ENCODE measurements at places on chromosomes 2 and 18.

GRCh38 chr2:86068136-86068588 is 37.5 kb downstream of the POLR1A start:
- no peak for DNase-seq

GRCh38 chr2:233449081-233449901 is 95.0 kb downstream of the DGKD start:
- DNase-seq: no peak

DNA sequence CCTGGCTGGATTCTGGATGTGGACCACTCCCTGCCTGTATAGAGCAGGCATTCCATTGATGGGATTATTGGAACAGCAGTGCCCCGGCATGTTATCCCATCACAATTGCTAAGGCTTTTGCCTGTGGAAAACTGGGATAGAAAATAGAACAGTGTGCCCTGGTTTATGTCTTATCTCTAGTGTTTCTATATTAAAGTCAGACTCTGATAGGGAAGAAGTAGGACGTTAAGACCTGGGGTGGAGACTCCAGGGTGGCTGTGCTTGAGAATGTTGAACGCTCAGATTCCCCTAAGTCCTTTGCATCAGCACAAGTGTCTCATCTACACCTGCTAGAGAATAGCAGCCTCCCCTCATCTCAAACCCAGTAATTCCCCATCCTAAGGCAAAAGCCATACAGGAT is 10.8 kb upstream of the NETO1 start:
- no peak for DNase-seq

DNA sequence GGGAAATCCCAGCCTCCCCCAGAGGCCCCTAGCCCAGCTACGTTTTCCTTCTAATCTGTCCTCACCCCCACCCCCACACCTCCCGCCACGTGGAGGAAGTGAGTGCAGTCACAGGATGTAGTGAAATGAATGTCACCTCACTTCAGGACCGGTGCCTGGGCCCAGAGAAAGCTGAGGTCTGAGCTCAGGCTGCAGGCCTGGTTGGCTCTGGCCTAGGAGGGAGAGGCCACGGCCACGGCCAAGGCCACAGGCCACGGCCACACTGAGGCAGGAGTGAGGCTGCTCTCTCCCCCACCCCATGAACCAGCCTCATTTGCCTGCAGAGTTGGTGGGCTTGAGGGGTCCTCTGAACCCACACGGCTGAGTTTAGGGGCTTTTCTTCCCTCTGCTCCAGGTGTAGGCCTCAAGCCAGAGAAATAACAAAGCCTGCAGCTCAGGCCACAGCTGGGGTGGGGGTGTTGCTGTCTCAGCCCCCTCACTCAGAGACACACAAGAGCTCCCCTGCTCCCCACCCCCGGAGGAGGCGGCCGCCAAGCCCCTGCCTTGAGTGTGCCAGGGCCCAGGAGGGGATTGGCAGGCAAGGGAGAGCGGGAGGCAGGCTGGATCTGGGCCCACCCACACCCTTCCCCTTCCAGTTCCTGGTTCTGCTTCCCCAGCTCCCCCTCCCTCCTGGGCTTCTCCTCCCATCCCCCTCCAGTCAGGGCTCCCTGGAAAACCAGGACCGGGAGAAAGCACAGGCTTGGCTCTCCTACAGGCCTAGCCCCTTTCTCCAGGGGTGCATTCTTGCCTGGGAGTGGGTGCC is 27.0 kb downstream of the DNMT3A start:
- DNase-seq: peak; percentile 41

Data from stimulated activated CD8-positive, alpha-beta memory T cell treated with anti-CD3 and anti-CD28 coated beads, Interleukin-4, amount 100 ng/mL, for 1 hour (primary cell).